ENCODE measurements at places on chromosomes 5 and 9. TPM values are rescaled to one million over a fixed set of nuclear protein-coding genes. Genes with fewer than 3 reads are reported as not detected.

- no peaks in the 10 kb centered on the region for H3K4me1 ChIP-seq
- no peak overlapping the region for H3K27ac ChIP-seq
- H3K36me3 ChIP-seq = no peaks in the 10 kb centered on the region
- H3K27me3 ChIP-seq = no peaks in the 10 kb centered on the region
- no peak for DNase-seq
- no peak overlapping the region for H3K4me3 ChIP-seq
These were observed 159.7 kb downstream of the TLE1 start for GRCh38 chr9:81529556-81530193.

- H3K4me1 ChIP-seq = no peaks in the 10 kb centered on the region
- H3K36me3 ChIP-seq = no peaks in the 10 kb centered on the region
- H3K4me3 ChIP-seq = no peak overlapping the region
- no peaks in the 10 kb centered on the region for H3K27me3 ChIP-seq
- no peak overlapping the region for H3K27ac ChIP-seq
These were observed 175.4 kb upstream of the CDH12 start for GRCh38 chr5:23028445-23029021.

- H3K4me1 ChIP-seq = no peaks in the 10 kb centered on the region
- H3K27me3 ChIP-seq = peaks cover 15% of the 10 kb centered on the region
These were observed 69.0 kb downstream of the SLC28A3 start for GRCh38 chr9:84271531-84271900.

DNA sequence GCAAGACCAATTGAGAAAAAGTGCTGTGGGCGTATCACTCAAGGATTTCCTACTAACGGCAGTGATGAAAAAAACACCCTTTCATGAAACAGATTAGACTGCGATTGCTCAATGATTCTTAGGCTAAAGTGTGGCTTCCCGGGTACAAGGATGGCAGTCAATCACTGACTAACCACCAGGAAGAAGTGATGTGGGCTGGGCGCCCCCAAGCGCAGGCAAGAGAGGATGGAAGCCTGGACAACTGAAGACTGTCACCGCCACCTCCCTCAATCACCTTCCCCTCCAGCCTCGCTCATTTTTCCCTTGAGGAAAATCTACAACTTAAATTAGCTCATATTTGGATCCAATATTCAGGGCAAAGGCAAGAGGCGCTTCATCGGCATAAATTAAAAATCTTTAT, 707.2 kb downstream of the MTRR start:
- no peaks in the 10 kb centered on the region for H3K36me3 ChIP-seq
- DNase-seq = no peak
- no peak overlapping the region for H3K4me3 ChIP-seq
- no peaks in the 10 kb centered on the region for H3K27me3 ChIP-seq

DNA sequence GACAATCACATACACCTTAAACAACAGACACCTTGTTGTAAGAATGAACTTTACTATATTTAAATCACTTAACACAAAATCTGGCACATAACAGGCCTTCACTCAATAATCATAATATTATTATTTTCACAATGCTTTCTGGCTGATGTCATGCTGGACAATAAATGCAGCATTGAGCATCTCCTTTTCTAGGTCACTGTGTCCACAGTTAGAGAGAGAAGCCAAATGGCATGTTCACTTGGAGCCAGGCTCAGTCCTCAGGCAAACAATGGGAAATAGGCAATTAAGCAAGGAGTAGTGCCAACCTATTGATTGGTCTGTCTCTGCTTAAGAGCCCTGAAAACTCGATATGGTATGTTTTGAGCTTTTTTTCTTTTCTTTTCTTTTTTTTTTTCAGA, 50.6 kb upstream of the KLF4 start:
- H3K4me3 ChIP-seq = no peak overlapping the region
- H3K27me3 ChIP-seq = no peaks in the 10 kb centered on the region
- H3K36me3 ChIP-seq = no peaks in the 10 kb centered on the region

GRCh38 chr9:134243778-134244467, 79.6 kb upstream of the RNU6ATAC start:
- H3K36me3 ChIP-seq = no peaks in the 10 kb centered on the region
- no peaks in the 10 kb centered on the region for H3K27me3 ChIP-seq
- no peaks in the 10 kb centered on the region for H3K4me1 ChIP-seq
- peak overlapping the region; percentile 26 for H3K4me3 ChIP-seq
- no peak overlapping the region for H3K27ac ChIP-seq

DNA sequence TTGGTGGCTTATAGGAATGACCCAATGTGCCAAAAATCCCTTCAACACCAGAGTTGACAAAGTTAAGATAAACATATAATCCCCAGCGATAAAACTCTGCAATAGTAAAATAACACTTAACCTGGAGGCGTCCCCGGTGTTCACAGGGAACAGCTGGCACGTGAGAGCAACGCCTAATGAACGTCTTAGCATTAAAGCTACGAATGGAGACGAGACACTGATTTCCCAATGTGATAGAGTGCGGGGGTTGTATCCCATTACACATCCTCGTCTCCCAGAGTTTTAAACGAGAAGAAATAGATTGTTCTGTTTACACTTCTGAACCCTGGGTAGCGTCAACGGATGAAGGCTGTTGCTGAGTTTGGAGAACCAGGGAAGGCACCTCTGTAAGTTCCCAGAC, 57.6 kb downstream of the PTCH1 start:
- no peak overlapping the region for H3K4me3 ChIP-seq
- peaks cover 23% of the 10 kb centered on the region for H3K4me1 ChIP-seq
- no peak for DNase-seq
- no peak overlapping the region for H3K27ac ChIP-seq

GRCh38 chr5:169778622-169779596, 141.8 kb downstream of the DOCK2 start:
- no peaks in the 10 kb centered on the region for H3K4me1 ChIP-seq
- H3K27me3 ChIP-seq = no peaks in the 10 kb centered on the region
- no peak overlapping the region for H3K4me3 ChIP-seq
- no peak overlapping the region for H3K27ac ChIP-seq
- peaks cover 42% of the 10 kb centered on the region for H3K36me3 ChIP-seq

GRCh38 chr5:6013506-6013905, 364.8 kb downstream of the MED10 start:
- H3K27me3 ChIP-seq = no peaks in the 10 kb centered on the region
- DNase-seq = no peak
- no peak overlapping the region for H3K27ac ChIP-seq
- H3K4me3 ChIP-seq = no peak overlapping the region
- H3K4me1 ChIP-seq = no peaks in the 10 kb centered on the region

DNA sequence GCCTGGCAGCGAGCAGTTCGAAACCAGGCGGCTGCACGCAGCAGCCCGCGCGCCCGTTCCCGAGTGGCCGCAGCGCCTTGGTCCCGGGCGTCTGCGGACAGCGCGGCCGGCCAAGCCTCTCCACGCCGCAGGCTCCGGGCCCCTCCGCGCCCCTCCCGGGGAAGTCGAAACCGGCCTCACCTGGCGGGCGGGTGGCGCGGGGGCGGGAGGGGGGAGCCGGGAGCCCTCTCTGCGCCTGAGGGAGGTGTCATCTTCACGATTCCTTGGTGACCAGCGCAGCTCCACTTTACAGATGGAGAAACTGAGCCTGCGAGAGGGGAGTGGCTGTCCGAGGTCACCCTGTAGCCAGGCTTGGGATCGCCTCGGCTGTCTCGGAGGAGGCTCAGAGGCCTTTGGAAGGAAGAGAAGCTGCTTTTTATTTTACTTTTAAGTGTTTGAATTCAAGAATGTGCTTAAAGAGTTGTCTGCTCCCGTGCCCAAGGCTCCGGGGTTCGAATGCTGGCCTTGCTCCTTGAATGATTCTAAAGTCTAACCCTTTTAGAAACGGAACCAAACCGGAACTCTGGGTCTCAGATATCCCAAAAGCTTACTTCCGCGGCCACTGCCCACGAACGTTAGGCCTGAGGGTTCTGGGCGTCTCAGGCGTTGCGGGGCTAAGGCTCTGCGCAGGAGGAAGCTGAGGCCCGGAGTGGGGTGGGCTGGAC, 662 bp downstream of the SUSD3 start:
- H3K27ac ChIP-seq = peak overlapping the region; percentile 89
- peaks cover 70% of the 10 kb centered on the region for H3K4me1 ChIP-seq
- DNase-seq = no peak
- no peaks in the 10 kb centered on the region for H3K36me3 ChIP-seq

GRCh38 chr9:84293001-84293798, 47.4 kb downstream of the SLC28A3 start:
- H3K4me1 ChIP-seq = peaks cover 11% of the 10 kb centered on the region
- no peak for DNase-seq
- no peaks in the 10 kb centered on the region for H3K36me3 ChIP-seq
- peak overlapping the region; percentile 47 for H3K4me3 ChIP-seq

GRCh38 chr9:112570671-112571167, 84.1 kb downstream of the KIAA1958 start:
- H3K27ac ChIP-seq = no peak overlapping the region
- no peak overlapping the region for H3K4me3 ChIP-seq
- no peaks in the 10 kb centered on the region for H3K27me3 ChIP-seq
- H3K36me3 ChIP-seq = no peaks in the 10 kb centered on the region

DNA sequence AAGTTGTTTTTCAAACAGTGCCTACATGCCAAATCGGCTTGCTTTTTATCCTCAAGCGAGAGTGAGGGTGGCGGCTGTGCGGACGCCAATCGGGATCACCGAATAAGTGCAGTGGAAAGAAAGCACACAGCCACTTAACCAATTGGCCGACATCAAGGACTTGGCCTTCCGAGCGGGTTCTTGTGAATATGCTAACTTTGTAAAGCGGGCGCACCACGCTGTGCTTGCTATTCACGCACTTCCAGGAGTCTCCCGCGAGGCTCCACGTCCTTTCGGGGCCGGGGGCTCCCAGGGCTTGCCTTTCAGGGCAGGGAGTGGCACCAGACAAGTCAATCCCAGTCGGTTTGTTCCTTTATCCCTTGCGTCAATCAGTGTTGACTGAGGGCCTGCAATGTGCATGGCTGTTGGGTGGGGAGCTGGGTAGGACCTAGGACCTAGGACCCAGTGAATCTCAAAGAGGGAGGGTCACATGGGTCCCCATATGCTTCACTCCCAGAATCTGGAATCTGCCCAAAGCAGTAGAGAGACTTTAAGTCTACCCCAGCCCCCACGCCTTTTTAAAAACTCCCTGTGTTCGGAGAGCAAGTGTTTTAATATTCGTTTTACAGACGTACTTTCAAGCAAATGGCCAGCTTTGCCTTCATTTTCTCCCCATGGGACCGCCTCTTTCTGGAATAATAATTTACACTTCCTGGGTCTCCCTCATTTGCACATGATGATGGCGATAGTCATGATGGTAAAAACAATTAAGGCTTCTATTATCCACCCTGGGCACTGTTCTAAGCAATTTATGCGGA, 2.0 kb upstream of the GCNT4 start:
- H3K4me3 ChIP-seq = peak overlapping the region; percentile 93
- peaks cover 85% of the 10 kb centered on the region for H3K4me1 ChIP-seq
- no peaks in the 10 kb centered on the region for H3K27me3 ChIP-seq

GRCh38 chr9:134709512-134710270, 68.1 kb downstream of the COL5A1 start:
- no peak for DNase-seq
- no peak overlapping the region for H3K27ac ChIP-seq
- H3K4me3 ChIP-seq = no peak overlapping the region
- H3K27me3 ChIP-seq = no peaks in the 10 kb centered on the region

DNA sequence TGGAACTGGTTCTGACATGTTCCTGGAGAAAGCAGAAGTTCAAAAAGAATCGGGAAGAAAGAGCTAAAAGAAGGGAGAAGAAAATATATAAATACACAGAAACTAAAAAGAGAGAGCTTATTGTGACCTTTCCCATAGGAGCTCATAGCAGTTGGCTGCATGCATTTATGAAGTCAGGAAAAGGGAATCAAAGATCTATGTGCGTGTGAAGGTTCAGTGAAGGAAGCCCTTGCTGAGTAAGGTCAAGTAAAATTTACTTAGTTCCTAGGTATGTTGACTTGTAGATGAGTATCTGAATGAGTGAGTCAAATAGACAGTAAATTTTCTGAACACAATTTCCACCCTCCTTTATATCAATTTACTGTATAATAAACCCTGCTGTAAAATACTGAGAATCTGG, 632.5 kb downstream of the SLCO4C1 start:
- no peaks in the 10 kb centered on the region for H3K36me3 ChIP-seq
- H3K27me3 ChIP-seq = no peaks in the 10 kb centered on the region
- DNase-seq = no peak
- H3K27ac ChIP-seq = no peak overlapping the region

GRCh38 chr5:117296872-117297271, 722.2 kb upstream of the SEMA6A start:
- H3K4me3 ChIP-seq = no peak overlapping the region
- H3K27ac ChIP-seq = no peak overlapping the region
- H3K27me3 ChIP-seq = no peaks in the 10 kb centered on the region
- H3K36me3 ChIP-seq = no peaks in the 10 kb centered on the region
- DNase-seq = no peak
- H3K4me1 ChIP-seq = no peaks in the 10 kb centered on the region

DNA sequence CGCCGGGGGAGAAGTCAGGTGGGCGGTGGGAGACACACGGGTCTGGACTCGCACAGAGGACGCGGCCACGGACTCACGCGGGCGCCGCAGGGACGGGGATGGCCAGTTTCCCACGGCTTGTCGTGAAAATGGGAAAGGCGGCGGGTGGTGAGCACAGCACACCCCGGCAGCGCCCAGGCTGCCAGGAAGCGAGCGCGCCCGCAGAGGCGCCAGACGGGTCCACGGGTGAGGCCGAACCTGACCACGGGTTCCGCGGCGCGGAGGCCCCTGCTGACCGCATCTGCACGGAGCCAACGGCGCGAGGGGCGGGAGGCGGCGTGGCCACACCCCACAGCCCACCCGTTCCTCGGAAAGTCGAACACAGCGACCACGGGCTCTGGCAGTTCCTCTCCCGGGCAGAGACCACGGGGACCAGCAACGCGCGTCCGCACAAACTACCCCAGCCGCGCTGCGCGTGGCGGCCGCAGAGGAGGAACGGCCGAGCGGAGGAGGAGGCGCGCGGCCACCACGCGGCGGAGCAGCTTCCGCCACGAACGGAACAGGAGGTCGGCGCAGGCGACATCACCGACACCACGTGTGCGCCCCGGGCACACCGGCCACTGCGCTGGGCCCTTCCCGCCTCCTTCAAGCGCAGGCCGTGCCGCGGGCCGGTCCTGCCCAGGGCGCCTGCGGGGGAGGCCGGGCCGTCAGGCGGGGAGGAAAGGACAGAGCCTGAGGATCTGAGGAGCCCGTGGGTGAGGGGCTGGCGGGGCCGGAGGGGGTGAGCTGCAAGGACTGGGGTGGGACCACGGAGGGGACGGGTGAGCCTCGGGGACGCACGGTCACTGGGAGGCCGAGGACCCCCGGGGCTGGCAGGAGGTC, 5.6 kb downstream of the EXD3 start:
- H3K36me3 ChIP-seq = no peaks in the 10 kb centered on the region
- peaks cover 6% of the 10 kb centered on the region for H3K4me1 ChIP-seq
- H3K27ac ChIP-seq = no peak overlapping the region
- H3K4me3 ChIP-seq = no peak overlapping the region
- DNase-seq = no peak
- H3K27me3 ChIP-seq = no peaks in the 10 kb centered on the region

The UTP15 gene
- total RNA-seq = 32.9 TPM

The ADAMTS2 gene
- not detected for total RNA-seq

The BARHL1 gene
- not detected for total RNA-seq

The WHRN gene
- total RNA-seq = 24.2 TPM

The FOXI1 gene
- total RNA-seq = not detected

The MARCHF3 gene
- 15.2 TPM for total RNA-seq

The ANXA1 gene
- total RNA-seq = 274 TPM

The ESM1 gene
- 0.42 TPM for total RNA-seq

The NUDT12 gene
- not detected for total RNA-seq
